Effector memory CD4-positive, alpha-beta T cell (primary cell): ENCODE measurements at places on chromosomes 7 and 10.

- DNase-seq = no peak
- no peaks in the 10 kb centered on the region for H3K36me3 ChIP-seq
- no peaks in the 10 kb centered on the region for H3K27me3 ChIP-seq
- H3K4me1 ChIP-seq = peaks cover 20% of the 10 kb centered on the region
These were observed 237.5 kb upstream of the PRSS1 start for GRCh38 chr7:142511801-142512200.

DNA sequence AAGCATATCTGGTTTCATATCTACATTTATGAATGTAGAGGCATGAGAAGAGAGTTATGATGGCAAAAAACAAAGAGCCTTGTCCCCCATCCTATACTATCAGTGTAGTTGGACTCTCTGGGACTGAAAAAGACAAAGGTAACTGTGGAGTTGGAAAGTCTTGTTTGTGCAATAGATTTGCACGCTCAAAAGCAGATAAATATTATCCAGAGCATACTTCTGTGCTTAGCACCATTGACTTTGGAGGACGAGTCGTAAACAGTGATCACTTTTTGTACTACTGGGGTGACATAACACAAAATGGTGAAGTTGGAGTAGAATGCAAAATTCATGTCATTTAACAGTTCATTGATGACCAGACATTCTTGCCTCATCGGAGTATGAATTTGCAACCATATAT lies 85.2 kb upstream of the EGFR start:
- no peak for DNase-seq
- H3K4me1 ChIP-seq = no peaks in the 10 kb centered on the region
- no peak overlapping the region for H3K4me3 ChIP-seq
- H3K27me3 ChIP-seq = no peaks in the 10 kb centered on the region
- no peaks in the 10 kb centered on the region for H3K36me3 ChIP-seq
- H3K27ac ChIP-seq = no peak overlapping the region

DNA sequence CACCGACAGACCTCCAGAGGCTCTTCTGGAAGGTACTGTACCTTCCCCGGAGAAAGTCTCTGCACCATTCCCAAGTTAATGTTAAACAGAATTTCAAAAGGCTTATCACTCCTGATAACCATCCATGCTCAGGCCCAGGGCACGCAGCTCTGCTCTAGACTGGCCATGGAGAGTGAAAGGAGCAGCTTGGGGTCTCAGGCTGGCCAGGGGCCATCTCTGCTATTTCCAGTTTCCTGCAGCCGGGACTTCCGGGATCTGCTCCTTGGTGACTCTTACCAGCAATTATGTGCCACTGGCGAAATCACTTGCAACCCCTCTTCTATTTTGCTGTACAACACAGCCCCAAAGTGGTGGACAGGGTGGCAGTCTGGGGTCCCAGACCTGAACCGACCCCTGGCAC lies 6.0 kb downstream of the CLDN15 start:
- H3K27me3 ChIP-seq = no peaks in the 10 kb centered on the region
- no peak for DNase-seq
- H3K4me1 ChIP-seq = no peaks in the 10 kb centered on the region
- H3K36me3 ChIP-seq = no peaks in the 10 kb centered on the region
- H3K27ac ChIP-seq = no peak overlapping the region

- no peaks in the 10 kb centered on the region for H3K36me3 ChIP-seq
- no peak overlapping the region for H3K27ac ChIP-seq
- H3K27me3 ChIP-seq = peaks cover 13% of the 10 kb centered on the region
- DNase-seq = no peak
- H3K4me3 ChIP-seq = no peak overlapping the region
These were observed 3.4 kb downstream of the FEZF1 start for GRCh38 chr7:122300956-122301833.

GRCh38 chr10:81847675-81848074 lies 27.3 kb upstream of the NRG3 start:
- no peak overlapping the region for H3K4me3 ChIP-seq
- H3K4me1 ChIP-seq = no peaks in the 10 kb centered on the region
- no peak for DNase-seq
- no peaks in the 10 kb centered on the region for H3K27me3 ChIP-seq

DNA sequence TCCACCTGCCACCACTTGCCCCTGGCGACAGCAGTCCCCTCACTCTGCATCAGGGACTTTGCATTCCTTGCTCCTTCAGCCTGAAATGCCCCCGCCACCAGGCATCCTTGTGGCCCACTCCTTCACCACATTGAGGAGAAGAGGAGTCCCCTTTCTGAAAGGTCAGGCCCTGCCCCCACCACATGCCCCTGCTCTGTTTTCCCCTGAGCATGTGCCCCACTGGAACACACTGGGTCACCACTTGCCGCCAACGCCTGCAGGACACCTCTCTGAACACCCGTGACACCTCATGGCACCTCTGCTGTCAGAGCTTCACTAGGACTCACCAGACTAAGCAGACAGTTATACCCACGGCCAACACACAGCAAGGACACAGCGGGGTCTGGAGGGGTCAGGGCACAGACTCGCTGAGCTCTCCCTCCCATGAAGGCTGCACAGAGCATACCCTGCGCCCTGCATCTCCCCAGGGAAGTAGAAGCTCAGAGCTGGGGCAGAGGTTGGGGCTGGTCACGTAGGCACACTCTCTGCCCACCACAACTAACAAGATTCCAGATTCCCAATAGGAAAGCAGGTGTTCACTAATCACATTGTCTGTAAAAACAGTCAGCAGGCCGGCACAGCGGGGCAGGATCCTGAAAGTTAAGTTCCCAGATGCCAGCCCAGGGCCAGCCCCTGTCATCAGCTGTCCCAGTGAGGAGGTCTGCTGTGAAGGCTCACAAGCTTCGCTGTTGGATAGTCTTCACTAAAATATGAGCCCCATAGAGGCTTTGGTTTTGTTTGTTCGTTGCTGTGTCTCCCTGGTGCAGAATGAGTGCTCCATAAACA lies 5.8 kb upstream of the AOC1 start:
- no peaks in the 10 kb centered on the region for H3K27me3 ChIP-seq
- H3K36me3 ChIP-seq = no peaks in the 10 kb centered on the region
- no peak overlapping the region for H3K4me3 ChIP-seq
- no peaks in the 10 kb centered on the region for H3K4me1 ChIP-seq

DNA sequence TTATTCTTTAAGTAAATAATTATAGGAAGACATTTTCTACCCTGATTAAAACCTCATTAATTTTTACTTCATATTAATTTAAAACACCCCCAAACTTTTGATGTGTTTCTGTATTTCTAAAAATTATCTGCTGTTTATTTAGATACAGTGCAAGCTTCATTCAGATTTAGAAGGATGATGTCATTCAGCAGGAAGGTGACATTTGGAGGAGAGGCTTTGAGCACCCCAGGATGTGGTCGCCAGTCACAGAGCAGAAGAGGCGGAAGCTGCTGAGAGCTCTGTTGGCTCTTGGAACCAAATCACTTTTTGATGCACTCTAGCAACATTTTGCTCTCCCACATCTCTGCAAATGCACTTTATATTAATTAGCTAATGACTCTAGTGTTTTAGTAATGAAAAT lies 233.9 kb upstream of the CACNA2D1 start:
- H3K27ac ChIP-seq = no peak overlapping the region
- H3K4me3 ChIP-seq = no peak overlapping the region
- peak; percentile 12 for DNase-seq
- no peaks in the 10 kb centered on the region for H3K36me3 ChIP-seq

GRCh38 chr7:157292770-157293412 lies 43.9 kb upstream of the DNAJB6 start:
- H3K27me3 ChIP-seq = no peaks in the 10 kb centered on the region
- no peak overlapping the region for H3K27ac ChIP-seq
- no peak overlapping the region for H3K4me3 ChIP-seq
- H3K4me1 ChIP-seq = no peaks in the 10 kb centered on the region

DNA sequence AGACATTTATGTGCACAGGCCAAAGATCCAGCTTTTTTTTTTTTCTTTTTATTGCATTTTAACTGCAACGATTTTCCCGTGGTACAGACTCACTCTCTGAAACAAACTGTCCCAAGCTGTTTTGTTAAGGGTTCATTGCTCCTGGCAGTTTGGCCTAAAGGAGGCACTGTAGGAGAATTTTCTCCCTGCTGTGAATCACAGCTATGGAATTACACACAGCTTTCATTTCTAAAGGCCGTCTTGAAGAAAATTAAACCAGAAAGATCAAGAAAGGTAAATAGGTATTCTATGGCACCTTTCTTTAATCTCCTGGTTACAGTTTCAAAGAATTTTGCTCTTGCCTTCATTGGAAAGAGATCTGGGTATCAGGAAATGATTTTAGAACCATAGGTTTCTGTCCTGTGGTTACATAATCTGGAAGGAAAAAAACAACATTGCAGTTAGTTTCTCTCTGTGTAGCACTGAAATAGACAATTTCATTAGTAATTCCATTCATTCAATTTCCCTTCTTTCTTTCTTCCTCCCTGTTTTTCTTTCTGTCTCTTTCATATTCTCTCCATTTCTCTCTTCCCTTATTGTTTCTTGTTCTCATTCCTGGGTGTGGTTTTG lies 51.2 kb downstream of the PDK4 start:
- no peaks in the 10 kb centered on the region for H3K36me3 ChIP-seq
- H3K27me3 ChIP-seq = no peaks in the 10 kb centered on the region
- H3K4me3 ChIP-seq = no peak overlapping the region
- no peak overlapping the region for H3K27ac ChIP-seq

- H3K27me3 ChIP-seq = no peaks in the 10 kb centered on the region
- H3K27ac ChIP-seq = no peak overlapping the region
- no peaks in the 10 kb centered on the region for H3K36me3 ChIP-seq
- peaks cover 3% of the 10 kb centered on the region for H3K4me1 ChIP-seq
- no peak for DNase-seq
These were observed 148.8 kb downstream of the LRRC4 start for GRCh38 chr7:127882313-127882920.

DNA sequence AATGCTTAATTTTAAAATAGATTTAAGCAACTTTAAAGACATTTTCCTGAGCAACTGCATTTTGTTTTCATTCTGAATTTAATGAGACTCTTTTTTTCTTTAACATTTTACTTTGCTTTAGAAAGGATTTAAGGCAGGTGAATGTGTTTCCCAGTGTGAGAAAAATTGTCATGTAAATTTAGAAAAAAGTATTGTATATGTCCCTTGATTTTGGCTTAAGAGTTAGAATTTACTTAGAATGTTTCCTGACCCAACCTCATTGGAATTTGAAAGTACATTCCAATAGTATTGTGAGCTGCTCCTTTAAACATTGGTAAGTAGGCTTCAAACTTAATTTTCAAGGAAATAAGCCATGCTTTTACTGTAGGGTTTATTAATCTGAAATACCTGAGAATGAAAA lies 110.2 kb downstream of the PTEN start:
- no peaks in the 10 kb centered on the region for H3K4me1 ChIP-seq
- no peaks in the 10 kb centered on the region for H3K27me3 ChIP-seq
- H3K4me3 ChIP-seq = no peak overlapping the region

- H3K4me1 ChIP-seq = no peaks in the 10 kb centered on the region
- no peak overlapping the region for H3K27ac ChIP-seq
- no peak for DNase-seq
- no peaks in the 10 kb centered on the region for H3K36me3 ChIP-seq
These were observed 176.2 kb downstream of the TWIST1 start for GRCh38 chr7:18941207-18941606.

GRCh38 chr10:101816376-101816775 lies 1.9 kb downstream of the OGA start:
- H3K36me3 ChIP-seq = peaks cover 31% of the 10 kb centered on the region
- no peak for DNase-seq
- peak overlapping the region; percentile 98 for H3K4me3 ChIP-seq
- peak overlapping the region; percentile 88 for H3K27ac ChIP-seq

DNA sequence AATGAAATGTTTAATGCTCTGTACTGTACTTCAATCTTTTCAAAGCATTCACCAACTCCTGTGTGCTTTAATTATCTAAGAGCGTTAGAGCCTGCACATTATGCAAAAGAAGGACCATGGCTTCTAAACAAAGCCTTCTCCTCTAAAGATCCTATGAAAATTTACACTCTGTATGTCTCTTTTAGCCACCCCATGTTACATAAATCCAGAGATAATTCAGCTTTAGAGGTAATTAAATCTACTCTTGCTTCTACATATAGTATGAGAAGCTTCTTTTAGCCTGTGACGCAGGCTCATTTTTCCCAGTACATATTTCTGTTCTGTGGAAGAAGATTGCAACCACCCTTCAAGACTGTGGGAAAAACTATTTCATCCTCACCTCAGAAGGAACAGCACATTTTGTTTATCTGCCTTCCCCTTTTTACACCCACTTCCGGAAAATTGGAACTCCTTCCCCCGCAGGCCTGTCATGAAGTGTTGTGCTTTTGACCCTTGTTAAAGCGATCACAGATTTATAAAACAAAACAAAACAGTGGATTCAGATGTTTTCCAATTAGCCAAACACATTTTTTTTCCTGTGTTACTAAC lies 8.1 kb upstream of the TAS2R16 start:
- DNase-seq = no peak
- no peaks in the 10 kb centered on the region for H3K4me1 ChIP-seq
- H3K36me3 ChIP-seq = no peaks in the 10 kb centered on the region
- no peak overlapping the region for H3K4me3 ChIP-seq

GRCh38 chr7:99699946-99700345 lies 20.1 kb upstream of the CYP3A5 start:
- no peaks in the 10 kb centered on the region for H3K4me1 ChIP-seq
- H3K36me3 ChIP-seq = no peaks in the 10 kb centered on the region
- no peak overlapping the region for H3K27ac ChIP-seq
- H3K4me3 ChIP-seq = no peak overlapping the region

DNA sequence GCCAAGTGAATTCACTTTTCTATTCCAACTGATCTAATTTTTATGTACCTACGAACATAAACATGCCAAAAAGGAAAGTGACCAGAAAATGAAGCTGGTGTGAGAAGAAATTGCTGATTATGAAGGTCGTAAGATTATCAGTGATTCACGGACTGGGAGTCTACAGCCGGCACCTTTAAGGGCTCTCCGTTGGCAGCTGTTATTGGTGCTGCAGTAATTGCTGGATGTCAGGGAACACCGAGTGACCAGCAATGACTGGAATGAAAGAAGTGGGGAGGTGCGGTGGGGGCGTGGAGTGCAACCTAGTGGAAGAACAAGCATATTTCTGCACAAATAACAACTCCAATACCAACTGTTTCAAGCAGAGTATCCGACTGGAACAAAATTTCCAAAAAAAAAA lies 109.8 kb upstream of the TARP start:
- H3K27ac ChIP-seq = no peak overlapping the region
- H3K36me3 ChIP-seq = no peaks in the 10 kb centered on the region
- no peak for DNase-seq
- H3K4me1 ChIP-seq = no peaks in the 10 kb centered on the region
- H3K4me3 ChIP-seq = no peak overlapping the region
- H3K27me3 ChIP-seq = no peaks in the 10 kb centered on the region

DNA sequence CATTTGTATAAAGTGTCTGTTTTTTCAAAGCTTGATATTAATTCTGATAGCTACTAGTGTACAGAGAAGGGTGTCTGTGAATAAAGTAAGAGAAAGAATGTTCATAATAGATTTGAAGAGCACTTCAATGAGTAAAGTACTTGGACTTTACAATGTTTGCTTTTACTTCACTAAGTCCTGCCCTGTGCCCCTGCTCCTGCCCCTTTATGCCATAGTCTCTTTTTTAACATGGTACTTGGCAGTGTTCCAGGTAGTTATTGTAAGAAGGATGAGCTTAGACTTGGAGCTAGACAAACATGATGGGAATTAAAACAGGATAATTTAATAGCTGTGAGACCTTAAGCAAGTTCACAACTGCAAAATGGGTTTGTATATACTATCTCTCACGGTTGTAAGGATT lies 41.0 kb downstream of the ZEB1 start:
- DNase-seq = no peak
- no peaks in the 10 kb centered on the region for H3K36me3 ChIP-seq
- no peak overlapping the region for H3K27ac ChIP-seq
- no peaks in the 10 kb centered on the region for H3K27me3 ChIP-seq

GRCh38 chr7:2968616-2969397 lies 74.9 kb downstream of the CARD11 start:
- no peak for DNase-seq
- H3K4me3 ChIP-seq = no peak overlapping the region
- H3K27ac ChIP-seq = no peak overlapping the region
- peaks cover 32% of the 10 kb centered on the region for H3K36me3 ChIP-seq
- H3K27me3 ChIP-seq = no peaks in the 10 kb centered on the region
- H3K4me1 ChIP-seq = no peaks in the 10 kb centered on the region
